ENCODE measurements at places on chromosomes 1 and 21.
A peak's percentile ranks its signal among the peaks of the same experiment; 100 is the strongest.

- no peak for DNase-seq
Observed at GRCh38 chr1:222126052-222126451, 384.2 kb upstream of the DUSP10 start.

- no peak for DNase-seq
Observed at GRCh38 chr1:9825093-9826074, 1.6 kb upstream of the CLSTN1 start.

DNA sequence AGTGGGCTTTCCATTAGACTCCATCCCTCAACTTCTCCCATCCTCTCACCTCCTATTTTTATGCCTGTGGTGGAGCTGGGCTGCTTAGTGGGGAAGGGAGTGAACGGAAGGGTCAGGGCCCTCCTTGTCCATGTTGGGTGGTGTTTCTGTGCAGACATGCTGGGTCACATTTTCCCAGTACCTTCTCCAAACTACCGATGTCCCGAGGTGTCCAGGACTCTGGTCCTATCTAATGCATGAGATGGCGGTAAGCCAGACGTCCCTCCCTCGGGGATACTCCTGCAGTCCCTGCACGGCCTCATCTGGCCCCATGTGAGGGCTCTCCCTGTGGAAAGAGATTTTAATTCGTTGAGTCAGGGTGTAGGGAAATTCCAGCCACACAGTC lies 61.0 kb downstream of the OBSCN start:
- no peak for DNase-seq

DNA sequence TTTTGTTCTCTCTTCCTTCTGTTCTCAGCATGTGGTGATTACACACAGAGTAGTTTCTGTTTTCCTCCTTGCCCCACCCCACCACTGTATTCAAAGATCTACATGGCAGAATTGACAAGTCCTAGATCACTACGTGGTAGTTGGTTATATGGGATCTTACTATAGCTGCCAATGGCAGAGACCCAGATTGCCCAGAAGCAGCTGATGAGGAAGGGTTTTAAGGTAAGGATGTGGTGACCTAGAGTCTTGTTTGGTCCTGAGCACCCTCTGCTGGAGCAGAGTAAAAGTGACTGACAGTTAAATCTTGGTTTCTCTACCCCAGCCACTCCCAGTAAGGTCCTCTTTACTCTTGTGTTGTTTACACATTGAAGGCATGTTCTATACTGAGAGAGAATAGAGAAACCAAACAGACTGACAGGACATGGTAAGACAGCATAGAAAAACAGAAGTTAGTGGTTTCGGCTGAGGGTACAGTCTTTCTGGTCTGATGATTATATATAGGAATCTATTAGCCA lies 22.8 kb upstream of the STRIP1 start:
- DNase-seq, result no peak

- DNase-seq, result peak; percentile 34
Observed at GRCh38 chr1:226798427-226799411, 59.6 kb upstream of the ITPKB start.

- no peak for DNase-seq
Observed at GRCh38 chr1:156599811-156600210, 1.5 kb downstream of the GPATCH4 start.

- DNase-seq, result no peak
Observed at GRCh38 chr1:228456252-228457016, 30.7 kb upstream of the RNF187 start.

DNA sequence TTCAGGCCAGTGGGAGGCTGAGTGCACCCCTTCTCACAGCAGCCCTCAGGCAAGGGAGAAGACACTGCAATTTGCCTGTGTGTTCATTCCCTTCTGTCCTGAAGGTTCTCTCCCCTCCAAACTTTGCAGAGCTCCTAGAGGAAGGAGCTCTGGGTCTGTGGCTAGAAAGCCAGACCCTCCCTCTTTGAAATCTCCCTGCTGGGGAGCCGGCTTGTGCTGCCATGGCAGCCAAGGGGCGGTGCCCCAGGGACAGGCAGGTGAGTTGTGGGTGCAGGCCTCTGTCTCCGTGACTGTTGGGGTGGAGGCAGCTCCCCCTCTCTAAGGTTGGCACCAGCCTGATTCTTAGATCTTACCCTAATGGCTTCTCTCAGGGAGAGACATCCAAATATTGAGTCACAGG lies 53.0 kb downstream of the OLFML2B start:
- no peak for DNase-seq

GRCh38 chr1:172203135-172203823 lies 217.2 kb upstream of the C1orf105 start:
- DNase-seq, result no peak

GRCh38 chr1:8437347-8437746 lies 119.4 kb downstream of the SLC45A1 start:
- no peak for DNase-seq
